ENCODE measurements at places on chromosomes 5 and 9. TPM values are rescaled to one million over a fixed set of nuclear protein-coding genes. Genes with fewer than 3 reads are reported as not detected.

The PCDHA1 gene
- total RNA-seq: not detected

DNA sequence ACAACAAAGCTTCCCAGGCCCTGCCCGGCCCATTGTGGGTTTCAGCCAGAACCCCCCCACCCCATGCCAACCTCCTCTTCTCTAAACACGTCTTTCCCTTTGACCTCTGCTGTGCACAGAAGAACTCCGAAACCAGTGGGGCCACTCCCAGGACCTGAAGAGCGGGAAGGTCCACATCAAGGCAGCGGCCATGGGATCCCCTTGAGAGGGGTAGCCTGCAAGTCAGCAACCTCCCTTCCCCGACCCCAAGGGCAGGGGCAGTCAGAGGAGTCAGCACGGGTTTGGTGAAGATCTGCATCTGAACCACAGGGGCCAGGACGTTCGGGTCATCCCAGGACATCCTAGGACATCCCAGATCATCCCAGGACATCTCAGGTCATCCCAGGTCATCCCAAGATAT lies 379.9 kb upstream of the IRX4 start:
- DNase-seq: no peak

DNA sequence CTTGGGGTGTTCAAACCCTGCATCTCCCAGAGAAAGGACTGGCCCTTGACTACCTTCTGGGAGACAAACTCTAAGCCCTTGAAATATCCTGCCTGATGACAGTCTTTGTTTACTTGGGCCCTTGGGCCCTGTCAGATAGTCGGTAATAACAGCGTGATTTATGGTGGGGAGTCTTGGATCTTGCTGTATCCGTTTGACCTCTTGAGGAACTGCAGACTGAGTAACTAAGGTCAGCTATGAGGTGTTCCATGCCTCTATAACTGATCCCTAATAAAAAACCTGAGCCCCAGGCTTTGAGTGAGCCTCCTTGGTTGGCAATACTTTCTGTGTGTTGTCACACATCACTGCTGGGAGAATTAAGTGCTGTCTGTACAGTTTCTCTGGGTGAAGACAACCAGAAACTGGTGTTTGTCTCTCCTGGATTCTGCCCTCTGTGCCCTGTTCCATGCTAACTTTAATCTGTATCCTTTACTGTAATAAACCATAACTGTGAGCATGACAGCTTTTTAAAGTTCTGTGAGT lies 56.2 kb upstream of the ANKRD33B start:
- no peak for DNase-seq

DNA sequence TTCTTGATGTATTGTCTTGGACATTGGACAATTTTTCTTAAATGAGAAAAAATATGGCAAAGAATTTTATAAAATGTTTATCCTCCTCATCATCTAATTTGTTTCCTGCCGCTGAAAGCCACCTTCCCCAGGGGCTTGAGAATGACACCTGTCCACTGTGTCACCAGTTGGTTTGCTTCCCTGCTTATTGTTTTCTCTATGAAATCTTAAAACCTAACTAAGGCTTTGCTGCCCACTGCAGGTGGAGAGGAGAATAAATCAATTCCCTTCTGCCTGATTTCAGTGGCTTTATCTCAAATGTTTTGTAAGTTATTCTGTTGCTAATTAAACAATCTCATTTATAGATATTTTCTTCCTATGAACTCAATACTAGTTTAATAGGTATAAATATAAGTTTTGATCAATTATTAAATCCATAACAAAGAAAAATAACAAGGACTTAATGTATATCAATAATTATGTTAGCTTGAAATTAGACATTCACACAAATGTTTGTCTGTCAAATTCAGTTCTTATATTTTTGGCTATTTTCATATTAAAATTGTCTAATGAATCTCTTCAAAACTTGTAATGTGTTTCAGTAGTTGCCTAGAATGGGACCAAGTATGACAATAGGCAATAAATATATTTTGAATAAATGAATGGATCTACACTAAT lies 822.5 kb downstream of the PTPRD start:
- DNase-seq: no peak

The STK32A gene
- total RNA-seq: 1.9 TPM

The NDOR1 gene
- total RNA-seq: 5.3 TPM

Measured in right cardiac atrium (tissue), 5 donors.